Head of caudate nucleus (tissue), 42 donors: ENCODE measurements at places on chromosomes 12 and 14.

- no peak for DNase-seq
These were observed 1538.3 kb upstream of the FLRT2 start for GRCh38 chr14:83991666-83992065.

GRCh38 chr12:108525681-108526080 is 10.6 kb downstream of the FICD start:
- DNase-seq = no peak

DNA sequence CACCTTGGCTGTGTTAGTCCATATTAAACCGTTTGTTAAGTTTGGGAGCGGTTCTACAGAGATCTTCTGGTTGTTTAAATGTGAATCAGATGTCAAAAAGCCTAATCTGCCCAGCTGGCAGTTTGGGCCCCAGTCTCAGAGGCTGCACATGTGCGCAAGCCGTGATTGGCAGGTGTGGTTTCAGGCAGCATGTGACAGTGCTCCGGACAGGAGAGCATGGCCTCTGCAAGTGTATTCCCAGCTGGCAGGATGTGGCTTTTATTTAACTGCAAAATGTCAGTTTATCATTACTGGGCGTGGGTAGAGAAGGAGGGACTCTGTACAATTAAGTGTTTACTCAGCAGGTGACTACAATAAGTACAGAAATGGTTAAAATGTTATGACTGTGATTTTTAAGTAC is 77.5 kb downstream of the PELI2 start:
- DNase-seq = no peak

- no peak for DNase-seq
These were observed 140.8 kb downstream of the SCARB1 start for GRCh38 chr12:124722878-124723277.

GRCh38 chr12:127911291-127911690 is 355.7 kb upstream of the TMEM132C start:
- DNase-seq = no peak

DNA sequence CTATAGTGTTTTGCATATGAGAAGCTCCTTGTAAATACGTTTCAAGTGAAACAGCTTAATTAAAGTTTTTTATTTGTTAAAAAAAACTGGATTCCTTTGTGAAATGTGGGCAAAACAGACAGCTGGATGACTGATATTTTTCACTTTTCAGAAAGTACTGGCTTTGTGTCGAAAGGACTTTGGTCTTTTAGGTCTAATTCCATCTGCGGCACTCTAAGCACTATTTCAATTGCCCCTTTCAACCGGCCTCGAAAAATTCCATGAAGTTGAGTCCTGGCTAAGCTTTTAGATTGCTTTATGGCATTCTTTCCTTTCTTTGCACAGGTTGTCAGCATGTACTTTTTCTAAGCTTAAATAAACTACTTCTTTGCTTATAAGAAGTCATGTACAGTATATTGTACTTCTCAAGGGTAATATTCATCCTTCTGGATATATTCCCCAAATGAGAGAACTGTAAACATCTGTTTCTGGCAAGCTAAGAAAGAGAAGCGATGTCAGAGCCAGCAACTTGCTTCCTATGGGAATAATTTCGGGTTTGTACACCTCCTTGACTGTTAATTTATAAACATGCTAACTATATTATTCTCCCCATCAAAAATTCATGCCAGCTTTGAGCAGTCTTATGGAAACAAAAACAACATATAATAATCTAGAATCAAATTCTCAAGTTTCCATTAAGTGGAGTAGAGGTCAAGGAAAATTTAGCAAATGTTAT is 611.3 kb downstream of the ETNK1 start:
- DNase-seq = no peak

DNA sequence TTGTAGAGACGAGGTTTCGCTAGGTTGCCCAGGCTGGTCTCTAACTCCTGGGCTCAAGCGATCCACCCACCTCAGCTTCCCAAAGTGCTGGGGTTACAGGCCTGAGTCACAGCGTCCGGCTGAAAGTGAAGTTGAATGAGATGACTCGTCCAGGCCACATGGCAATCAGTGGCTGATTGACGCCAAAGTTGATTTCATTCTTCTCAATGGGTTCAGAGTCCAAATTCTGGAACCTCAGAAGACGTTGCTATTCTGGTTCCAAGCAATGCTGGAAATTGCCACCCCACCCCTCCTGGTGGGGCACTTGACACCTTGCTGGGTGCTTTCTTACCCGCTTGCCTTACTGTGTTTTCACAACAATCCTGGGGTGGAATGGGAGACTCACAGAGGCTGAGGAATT is 14.9 kb downstream of the ABCB9 start:
- DNase-seq = no peak

DNA sequence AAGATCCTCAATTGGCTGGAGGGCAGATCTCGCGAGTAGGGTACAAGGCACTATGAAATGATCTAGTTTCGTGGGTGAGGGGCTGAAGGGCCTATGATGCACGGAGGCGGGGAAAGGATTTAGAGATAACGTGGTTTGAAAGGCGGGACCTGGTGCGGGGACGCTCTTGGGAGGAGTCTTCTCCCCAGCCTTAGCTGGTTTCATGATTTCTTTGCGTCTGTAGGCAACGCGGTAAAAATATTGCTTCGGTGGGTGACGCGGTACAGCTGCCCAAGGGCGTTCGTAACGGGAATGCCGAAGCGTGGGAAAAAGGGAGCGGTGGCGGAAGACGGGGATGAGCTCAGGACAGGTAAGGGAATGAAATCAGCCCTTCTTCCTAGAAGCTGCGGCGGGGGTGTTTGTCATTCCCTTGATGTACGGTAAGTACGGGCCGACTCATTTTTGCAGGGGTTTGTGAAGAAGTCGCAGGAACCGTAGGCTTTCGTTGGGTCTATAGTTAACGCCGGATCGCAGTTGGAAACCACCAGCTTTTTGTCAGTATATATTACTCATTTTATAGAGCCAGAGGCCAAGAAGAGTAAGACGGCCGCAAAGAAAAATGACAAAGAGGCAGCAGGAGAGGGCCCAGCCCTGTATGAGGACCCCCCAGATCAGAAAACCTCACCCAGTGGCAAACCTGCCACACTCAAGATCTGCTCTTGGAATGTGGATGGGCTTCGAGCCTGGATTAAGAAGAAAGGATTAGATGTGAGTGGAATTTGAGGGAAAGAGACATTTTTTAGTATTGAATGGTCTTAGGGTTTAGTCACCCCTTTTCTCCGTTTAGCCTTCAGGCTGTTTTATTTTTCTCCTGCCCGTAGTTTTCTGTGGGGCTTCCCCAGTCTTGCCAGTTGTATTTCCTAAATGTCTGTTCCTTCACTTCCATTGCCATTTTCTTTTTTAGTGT is 602 bp downstream of the APEX1 start:
- DNase-seq = peak; percentile 60

GRCh38 chr12:80118565-80119324 is 19.4 kb downstream of the OTOGL start:
- DNase-seq = no peak

GRCh38 chr12:105319691-105320209 is 10.7 kb upstream of the C12orf75 start:
- no peak for DNase-seq

DNA sequence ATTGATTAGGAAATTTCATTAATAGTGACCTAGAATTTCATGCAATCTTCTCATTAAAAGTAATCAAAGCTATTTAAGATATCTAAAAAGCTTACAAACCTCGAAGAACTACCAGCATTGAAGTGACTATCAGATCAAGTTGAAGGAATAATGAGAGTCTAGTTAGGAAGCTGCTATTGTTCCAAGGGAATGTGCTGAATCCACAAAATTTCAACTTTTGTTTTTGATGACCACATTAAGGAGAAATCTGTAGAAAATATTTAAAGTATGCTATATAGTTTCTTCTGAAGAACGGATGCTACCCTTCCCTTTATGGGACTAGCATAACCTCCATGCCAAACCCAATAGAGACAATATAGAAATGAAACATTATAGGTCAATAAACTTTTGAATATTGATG is 2.5 kb upstream of the CTSG start:
- DNase-seq = no peak

- no peak for DNase-seq
These were observed 135.0 kb upstream of the HIF1A start for GRCh38 chr14:61560323-61560722.

DNA sequence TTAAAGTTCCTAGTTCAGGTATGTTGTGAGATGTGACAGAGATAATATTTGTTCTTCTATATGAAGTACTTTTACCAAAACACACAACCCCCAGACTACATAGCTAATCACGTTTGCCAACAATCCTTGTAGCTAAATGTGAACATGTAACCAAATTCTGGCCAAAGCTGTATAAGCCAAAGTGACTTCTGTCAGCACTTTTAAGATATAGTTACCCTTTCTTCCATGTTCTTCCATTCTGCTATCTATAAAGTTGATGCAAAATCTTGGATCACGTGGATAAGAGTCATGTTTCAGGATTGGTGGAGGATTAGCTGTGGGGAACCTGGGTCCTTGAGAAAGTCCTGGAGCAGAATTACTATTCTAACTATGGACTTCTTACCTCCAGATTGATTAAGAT is 1366.6 kb downstream of the FSCB start:
- DNase-seq = no peak

DNA sequence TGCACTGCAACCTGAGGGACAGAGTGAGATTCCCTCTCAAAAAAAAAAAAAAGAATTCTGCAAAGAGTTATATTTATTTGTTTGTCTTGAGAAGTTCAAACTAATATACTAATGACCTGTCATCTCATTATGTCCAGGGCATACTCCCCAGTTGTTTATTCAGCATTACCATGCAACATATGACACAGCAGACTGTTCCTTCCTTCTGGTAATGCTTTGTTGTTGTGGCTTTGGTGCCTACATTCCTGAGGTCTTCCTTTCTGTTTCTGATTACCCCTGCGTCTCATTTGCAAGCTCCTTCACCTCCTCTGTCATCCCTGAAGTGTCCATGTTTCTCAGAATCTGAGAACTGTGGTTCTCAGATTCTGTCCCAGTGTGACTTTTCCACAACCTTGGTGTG is 55.3 kb downstream of the DERA start:
- DNase-seq = no peak

DNA sequence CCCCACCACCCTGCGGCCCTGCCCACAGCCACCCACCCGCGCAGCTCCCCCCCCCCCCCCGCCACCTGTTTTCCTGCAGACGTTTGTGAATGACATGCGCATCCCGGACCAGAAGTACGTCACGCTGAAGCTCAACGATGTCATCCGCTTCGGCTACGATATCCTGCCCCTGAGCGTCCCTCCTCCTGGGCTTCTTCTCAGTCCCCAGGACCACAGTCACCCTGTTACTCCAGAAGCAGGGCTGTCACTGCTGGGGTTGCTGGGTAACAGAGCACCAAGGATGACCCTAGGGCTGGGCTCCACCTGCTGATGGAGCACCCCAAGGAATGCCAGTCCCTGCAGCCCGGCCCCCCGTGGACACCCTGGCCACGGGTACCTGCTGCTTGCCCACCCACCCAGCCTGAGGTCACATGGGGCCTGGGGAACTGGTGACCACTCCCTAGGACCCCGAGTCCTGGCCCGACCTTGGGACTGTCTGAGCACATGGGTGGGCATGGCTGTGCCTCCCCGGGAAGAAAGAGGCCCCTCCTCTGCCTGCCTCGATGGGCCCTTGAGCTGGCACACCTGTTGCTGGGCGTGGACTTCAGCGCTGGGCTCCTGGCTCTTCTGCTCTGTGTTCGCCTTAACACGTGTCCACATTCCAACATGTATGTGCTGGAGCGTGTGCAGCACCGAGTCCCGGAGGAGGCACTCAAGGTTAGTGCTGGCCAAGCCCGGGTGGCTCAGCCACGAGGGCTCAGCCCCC is 12.9 kb downstream of the CEP170B start:
- DNase-seq = no peak

DNA sequence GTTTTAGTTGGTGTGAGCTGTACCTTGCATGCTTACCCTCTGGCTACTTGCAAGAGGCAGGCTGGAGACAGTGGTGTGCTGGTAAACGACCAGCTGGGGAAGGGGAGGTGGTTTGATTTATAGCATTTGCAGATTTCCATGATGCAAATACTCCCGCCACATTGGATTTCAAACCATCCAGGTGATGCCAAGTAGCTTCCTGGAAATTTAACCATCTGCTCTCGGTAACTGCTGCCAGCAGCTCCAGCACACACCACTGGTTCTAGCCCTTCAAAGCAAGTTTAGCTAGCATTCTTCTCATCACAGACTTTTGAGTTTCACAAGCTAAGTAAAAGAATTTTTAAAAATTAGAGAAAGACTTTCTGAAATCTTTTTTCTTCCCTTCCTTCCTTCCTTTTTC is 104.5 kb upstream of the AMIGO2 start:
- DNase-seq = no peak

DNA sequence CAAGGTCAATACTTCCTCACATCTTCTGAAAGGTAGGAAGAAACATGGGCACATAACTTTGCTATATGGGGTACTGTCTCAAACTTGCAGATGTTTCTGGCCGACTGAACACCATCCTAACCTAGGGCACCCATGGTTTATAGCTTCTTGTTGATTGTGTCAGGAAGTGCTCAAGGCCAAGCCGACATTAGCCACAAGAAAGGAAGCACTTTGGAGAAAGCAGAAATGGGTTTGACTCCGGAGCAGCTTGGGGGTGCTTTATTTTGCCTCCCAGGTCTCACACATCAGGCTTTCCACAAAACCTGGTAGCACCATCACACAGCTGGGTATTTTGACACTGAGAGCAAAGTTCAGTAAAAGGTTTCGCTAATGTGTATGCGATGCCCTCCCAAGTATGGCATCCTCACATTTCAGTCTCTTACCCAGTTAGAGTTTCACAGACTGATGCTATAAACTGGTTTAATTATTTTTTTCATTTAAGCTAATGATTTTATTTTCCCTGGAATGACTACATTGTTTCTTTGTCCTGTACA is 25.2 kb upstream of the BHLHE41 start:
- no peak for DNase-seq

DNA sequence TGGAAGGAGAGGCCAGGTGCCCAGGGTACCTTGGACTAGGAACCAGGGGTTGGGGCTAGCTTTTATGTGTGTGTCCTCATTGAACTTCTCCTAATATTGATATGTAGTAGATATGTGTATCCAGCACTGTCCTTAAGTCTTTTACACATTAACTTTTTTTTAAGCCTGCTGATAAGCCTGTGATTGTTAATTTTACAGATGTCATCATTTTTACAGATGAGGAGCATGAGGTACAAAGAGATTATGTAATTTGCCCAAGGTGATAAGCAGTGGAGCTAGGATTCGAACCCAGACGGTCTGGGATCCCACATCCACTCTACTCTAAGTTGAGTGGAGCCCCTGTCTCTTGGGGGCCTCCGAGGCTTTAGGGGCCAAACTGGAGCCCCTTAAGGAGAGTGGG is 10.2 kb upstream of the NR4A1 start:
- no peak for DNase-seq

GRCh38 chr12:124171231-124171979 is 123.5 kb upstream of the RFLNA start:
- no peak for DNase-seq
